ENCODE measurements at places on chromosomes 7 and 10. TPM values are rescaled to one million over a fixed set of nuclear protein-coding genes. Genes with fewer than 3 reads are reported as not detected.

GRCh38 chr7:35550831-35551230 lies 144.1 kb downstream of the HERPUD2 start:
- no peak for DNase-seq

DNA sequence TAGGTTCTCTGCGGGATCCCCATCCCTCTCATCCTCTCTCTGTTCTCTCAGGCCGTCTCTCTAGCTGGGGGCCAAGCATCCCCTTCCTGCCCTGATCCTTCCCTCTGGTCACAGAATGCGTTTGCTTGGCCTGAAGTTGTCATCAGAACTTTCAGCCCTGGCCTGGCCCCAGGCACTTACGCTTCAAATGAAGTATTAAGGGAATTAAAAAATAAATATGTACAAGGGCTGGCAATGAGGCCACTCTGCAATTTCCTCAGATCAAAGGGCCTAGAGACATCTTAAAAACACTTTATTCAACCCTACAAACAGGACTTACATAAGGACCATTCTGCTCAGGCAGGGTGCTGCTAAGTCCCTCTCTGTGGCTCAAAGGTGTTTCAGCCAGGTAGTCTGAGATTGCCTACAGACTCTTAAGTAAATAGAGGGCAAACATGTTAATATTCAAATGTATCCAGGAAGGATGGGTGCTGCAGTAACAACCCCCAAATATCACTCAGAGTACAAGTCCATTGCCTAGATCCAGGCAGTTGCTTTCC lies 16.0 kb downstream of the SFTPD start:
- DNase-seq = no peak

Gene AGAP4
- total RNA-seq = 7.7 TPM

Gene CXCL12
- 50.3 TPM for total RNA-seq

Gene TUBAL3
- not detected for total RNA-seq
